ENCODE measurements at places on chromosomes 13 and 19.

GRCh38 chr13:26528527-26528926 lies 29.0 kb upstream of the WASF3 start:
- no peak for DNase-seq

- DNase-seq, result no peak
Observed at GRCh38 chr19:1037621-1038064, 2.3 kb upstream of the ABCA7 start.

GRCh38 chr13:36601186-36601585 lies 72.6 kb upstream of the SERTM1 start:
- DNase-seq, result no peak

DNA sequence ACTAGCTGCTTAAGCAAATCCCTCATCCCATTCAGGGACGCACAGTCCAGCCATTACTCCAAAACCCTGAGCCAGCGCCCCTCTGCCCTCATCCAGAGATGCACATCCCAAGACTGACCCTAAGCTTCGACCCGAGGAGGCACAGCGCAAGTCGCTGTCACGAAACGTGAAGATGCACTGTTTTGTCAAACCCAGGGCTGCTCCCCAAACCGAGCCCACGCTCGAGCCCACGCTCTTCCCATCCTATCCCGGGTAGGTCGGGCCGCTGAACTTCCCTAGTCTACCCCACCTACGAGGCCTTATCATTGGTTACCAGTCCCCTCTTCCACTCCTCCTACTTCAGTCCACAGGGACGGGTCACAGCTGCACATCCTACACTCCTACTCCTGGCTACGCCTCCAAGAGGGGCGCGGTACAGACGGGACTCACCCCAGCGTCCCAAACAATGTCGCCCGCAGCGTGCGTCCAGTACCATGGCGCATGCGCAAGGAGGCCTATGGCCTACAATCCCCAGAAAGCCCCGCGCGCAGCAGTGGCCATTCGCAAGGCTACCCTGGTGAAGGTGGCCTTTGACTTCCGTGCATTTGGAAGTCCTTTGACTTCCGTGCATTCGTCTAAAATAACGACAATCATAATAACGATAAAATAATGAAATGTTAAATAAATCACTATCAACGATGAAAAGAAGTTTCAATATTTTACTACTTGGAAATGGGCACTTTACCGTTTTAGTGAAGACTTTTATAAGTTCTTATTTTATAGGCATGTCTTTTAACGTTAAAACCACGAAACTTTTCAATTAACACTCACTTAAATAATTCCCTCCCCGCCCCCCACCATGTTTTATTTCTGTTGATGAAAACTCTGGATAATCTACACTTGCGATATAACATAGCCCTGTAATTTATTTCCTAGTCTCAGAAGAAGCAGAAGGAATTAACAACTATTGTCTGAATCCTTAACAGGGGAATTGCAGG lies at the start of gene ZNF285:
Gene ZNF285, minus strand, starts transcription at position 470 of the 977 bp plus-strand sequence. CDS start 4,395 bp downstream, outside the sequence.
- DNase-seq, result no peak

GRCh38 chr19:7648265-7649014 lies 11.5 kb downstream of the STXBP2 start:
- no peak for DNase-seq

DNA sequence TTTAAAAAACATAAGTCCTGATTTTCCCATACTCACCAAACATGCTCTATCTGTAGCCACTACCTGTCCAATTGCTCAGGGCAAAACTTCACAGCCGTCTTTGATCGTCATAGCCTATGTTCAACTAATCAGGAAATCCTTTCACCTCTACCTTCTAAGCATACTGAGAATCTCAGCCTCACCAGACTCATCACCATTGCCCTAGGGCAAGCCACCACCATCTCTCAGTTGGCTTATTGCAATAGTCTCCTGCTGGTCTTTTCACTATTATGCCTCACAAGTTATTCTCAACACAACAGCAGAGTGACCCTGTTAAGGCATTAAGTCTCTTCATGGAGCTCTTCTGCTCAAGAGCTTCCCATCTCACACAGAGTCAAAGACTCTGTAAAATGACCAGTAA lies 260.4 kb upstream of the MAB21L1 start:
- DNase-seq, result no peak

GRCh38 chr19:18152442-18152816 lies 534 bp upstream of the PIK3R2 start:
- DNase-seq, result peak; percentile 46

DNA sequence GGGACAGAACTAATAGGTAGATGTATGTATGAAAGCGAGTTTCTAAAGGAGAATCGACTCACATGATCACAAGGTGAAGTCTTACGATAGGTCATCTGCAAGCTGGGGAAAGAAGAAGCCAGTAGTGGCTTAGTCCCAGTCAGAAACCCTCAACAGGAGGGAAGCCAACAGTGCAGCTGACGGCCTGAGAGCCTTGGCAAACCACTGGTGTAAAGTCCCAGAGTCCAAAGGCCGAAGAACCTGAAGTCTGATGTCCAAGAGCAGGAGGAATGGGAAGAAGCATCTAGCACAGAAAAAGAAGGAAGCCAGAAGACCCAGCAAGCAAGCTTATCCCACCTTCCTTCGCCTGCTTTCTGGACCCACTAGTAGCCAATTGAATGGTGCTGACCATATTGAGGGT lies 507.6 kb upstream of the ARGLU1 start:
- DNase-seq, result no peak

- DNase-seq, result no peak
Observed at GRCh38 chr19:18396471-18397241, 766 bp downstream of the LRRC25 start.

GRCh38 chr19:44570984-44571684 lies 41.7 kb upstream of the CEACAM20 start:
- no peak for DNase-seq

GRCh38 chr13:45255247-45255987 lies 54.6 kb upstream of the KCTD4 start:
- no peak for DNase-seq

- no peak for DNase-seq
Observed at GRCh38 chr13:111241862-111242261, 78.6 kb upstream of the TEX29 start.

DNA sequence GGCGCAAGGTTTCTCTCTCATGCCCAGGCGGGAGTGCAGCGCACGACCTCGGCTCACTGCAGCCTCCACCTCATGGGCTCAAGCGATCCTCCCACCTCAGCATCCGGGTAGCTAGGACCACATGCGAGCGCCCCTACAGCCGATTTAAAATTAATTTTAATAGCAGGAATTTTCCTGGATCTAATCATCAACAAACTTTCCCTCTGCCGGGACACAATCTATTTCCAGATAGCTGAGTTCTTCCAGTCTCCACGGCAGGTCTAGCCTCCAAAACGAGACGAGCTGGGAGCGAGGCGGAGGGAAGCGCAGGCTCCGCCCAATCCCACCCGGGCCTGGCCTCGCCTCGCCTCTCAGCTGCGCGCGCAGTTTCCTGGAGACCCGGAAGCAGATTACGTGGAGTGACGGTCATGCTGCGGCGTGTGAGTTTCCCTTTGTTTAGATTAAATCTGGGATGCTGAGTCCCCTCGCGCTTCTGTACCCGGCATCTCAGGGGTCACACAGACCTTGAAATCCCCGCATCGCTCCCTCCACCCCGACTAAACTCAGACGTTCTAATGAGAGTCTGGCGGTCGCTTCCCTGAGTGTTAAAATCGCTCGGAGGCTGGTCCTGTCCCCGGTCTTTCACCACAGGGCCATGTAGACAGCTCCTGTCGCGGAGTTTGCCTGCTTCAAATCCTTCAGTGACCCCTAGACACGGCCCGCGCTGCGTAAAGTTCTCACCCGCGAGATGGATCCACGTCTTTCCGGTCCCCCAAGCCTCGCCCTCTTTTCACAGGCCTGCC lies at the start of gene ZNF880:
Gene ZNF880, plus strand, starts transcription at position 365 of the 782 bp plus-strand sequence. Its CDS starts 43 bp downstream, at position 408.
- peak; percentile 63 for DNase-seq

DNA sequence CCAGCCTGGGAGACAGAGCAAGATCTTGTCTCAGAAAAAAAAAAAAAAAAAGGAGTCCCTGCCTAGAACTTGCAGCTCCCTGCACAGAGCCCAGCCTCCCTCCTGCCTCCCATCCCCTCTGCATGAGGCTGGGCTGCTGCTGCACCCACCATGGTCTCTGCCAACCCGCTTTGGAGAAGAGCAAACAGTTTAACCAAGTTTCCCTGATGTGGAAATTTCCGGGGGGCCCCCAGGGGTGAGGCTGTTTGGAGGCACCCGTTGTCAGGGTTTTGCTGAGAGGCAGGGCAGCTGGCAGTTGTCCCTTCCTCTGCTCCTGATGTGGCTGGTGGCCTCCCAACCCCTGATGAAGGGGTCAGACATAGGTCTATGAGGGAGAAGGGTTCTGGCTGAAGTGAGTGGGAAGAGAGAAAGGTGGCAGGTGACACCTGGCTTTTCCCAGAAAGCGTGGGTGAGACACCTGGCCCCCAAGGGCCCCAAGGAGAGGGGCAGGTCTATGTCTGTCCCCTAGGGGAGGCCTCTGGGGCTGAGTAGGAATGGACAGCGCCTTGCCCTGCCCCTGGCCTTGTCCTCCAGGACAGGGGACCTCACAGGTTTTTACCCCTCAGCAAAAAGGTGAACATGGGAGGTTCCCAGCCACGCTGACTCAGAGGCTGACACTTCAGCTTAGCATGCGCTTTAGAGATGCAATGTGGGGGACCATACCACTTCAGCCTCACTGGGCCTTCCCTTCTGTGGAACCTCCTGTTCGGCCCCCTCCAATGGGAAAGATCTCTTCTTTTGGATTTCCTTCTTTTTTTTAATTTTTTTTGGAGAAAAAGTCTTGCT lies 5.5 kb downstream of the LRP3 start:
- DNase-seq, result no peak

DNA sequence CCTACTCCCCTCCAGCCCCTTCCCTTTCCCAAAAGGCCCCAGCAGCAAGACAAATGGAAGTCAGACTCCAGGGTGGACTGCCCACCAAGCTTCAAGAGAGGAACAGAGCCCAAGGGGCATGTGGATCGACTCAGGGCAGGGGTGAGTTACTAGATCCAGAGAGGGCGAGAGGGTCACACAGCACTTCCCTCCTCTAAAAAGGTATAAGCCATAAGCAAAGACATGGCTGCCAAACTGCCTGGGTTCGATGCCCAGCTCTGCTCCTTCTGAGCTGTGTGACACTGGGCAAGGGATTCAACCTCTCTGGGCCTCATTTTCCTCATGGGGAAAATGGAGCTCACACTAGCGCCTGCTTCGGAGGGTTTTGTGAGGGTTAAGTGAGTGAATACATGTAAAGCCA lies 3.8 kb downstream of the PPP1R14A start:
- DNase-seq, result no peak

- no peak for DNase-seq
Observed at GRCh38 chr19:58364146-58364545, 1.6 kb upstream of the ZNF497 start.

DNA sequence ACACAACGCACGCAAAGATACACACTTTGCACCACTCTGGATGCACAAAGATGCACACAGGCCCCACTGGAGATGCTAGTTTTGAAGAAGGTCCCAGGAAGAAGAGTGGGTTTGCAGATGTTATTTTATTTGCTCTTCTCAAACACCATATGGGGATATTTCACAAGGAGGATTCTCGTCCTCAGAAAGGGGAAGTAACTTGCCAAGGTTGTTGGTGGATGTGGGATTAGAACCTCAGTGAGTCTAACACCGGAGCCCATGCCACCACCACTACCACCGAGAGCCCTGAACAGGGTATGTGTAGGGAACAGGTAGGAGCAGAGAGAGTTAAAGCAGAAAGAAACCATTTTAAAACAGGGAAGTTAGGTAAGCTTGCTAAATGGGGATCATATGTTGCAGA lies 9.6 kb upstream of the CEACAM6 start:
- no peak for DNase-seq

GRCh38 chr13:105914291-105915036 lies 621.0 kb downstream of the EFNB2 start:
- DNase-seq, result no peak

DNA sequence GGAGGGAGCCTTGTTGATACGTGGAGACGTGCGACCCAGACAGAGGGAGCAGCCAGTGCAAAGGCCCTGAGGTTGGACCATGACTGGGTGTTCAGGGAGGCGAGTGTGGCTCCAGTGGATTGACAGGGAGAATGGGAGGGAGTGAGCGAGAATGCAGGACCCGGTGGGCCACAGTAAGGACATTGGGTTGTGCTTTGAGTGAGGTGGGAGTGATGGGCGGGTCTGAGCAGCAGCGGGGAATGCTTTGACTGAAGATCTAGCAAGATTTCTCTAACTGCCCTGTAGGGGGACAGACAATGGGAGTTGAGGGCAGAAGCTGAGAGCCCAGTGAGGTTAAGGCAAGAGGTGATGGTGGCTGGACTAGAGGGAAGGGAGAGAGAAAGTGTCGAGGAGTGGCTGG lies 7.7 kb upstream of the NANOS2 start:
- no peak for DNase-seq

GRCh38 chr19:16640951-16641350 lies 12.9 kb upstream of the MED26 start:
- DNase-seq, result no peak

- DNase-seq, result no peak
Observed at GRCh38 chr13:44243198-44243857, 130.3 kb upstream of the SERP2 start.

- DNase-seq, result no peak
Observed at GRCh38 chr19:38892841-38893240, 6.6 kb downstream of the SIRT2 start.

DNA sequence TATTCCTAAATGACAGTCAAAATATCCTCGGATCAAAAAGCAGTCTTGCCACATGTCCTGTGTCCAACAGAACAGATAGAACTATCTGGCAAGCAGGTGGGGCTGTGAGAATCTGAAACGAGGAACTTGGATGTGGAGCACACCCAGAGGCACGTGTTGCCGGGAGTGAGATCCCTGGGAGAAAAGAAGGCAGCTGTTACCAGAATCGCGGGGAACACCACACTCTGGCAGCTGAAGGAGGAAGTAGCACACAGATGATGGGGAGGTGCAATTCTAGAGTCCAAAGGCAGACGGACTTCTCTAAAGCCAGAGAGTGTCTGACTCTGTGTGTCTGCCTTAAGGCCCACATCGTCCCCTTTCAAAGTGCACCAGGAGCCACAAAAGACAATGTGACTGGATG lies 22.3 kb downstream of the SLC7A1 start:
- DNase-seq, result no peak
